ENCODE measurements at places on chromosomes 11 and 22.

- no peak for DNase-seq
Observed at GRCh38 chr11:95499516-95500135, 268.6 kb upstream of the SESN3 start.

DNA sequence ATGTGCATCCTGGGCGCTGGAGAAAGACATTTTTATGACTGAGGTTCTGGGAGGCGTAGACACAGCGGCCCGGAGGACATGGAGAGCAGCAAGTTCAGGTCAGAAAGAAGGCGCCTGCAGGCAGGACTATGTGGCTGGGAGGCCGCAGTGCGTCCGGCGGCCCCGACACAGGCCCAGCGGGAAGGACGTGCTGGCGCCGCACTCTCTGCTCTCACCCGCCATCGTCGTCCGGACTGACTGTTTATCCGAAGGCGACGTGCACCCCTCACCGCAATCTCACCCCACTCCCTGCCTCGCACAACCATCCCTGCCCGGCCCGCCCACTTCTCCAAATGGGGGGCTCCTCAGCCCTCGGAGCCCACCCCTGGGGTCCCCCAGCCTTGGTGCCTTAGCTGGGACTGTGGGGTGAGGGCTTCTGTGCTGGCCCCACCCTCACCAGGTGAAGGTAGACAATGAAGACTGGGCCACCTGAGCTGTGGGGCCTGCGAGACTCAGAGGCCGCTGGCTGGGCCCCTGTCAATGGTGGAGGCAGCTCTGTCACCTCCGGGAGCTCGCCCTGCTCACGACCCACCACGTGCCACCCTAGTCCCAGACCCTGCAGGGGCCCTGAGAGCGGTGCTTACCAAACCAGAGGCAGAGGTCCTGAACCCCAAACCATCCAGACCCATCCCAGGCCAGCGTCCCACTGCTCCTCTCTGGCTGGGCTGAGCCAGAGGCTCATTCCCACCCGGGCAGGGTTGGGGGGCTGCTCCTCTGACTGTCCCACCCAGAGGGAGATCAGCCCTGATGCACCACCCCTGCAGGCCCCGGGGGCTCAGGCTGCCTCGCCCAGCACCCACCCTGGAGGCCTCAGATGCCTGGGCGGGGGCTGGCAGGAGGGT is 16.2 kb upstream of the MUC5B start:
- no peak for DNase-seq

DNA sequence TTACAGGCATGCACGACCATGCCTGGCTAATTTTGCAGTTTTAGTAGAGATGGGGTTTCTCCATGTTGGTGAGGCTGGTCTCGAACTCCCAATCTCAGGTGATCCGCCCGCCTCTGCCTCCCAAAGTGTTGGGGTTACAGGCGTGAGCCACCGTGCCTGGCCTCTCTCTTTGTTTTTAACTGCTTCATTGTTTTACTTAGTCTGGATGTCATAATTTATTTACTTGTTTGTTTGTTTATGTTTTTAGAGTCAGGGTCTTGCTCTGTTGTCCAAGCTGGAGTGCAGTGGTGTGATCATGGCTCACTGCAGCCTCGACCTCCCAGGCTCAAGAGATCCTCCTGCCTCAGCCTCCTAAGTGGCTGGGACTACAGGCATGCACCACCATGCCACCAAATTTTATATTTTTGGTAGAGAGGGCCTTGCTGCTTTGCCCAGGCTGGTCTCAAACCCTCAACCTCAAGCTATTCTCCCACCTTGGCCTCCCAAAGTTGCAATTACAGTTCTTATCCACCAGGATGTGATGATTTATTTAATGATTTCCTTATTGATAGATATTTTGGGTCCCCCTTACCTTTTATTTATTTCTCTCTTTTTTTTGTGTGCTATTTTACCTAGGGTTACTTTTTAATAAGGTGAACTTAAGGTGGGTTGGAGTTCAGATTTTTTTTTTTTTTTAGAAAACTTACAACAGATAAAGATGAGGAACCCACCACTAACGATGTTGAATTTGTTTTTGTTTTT is 52.6 kb upstream of the ADA2 start:
- DNase-seq: no peak

GRCh38 chr22:17890245-17890671 is 116.0 kb upstream of the BID start:
- DNase-seq: no peak

DNA sequence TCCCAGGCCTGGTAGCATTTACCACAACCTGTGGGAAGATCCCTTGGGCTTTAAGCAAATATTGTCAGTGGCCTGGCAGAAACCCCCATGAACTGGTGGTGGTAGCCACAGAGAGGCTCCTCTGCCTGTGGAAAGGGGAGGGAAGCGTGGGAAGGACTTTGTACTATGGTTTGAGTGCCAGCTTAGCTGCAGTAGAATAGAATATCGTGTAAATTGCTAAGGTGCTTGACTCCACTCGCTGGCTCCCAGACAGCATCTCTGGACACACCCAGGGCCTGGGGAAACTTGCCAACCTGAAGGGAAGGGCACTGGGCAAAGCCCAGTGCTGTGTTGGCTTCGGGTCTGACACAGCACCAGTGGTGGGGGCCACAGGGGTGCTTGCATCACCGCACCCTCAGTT is 52.6 kb downstream of the XRRA1 start:
- DNase-seq: no peak

Data from B cell (primary cell).